ENCODE measurements at places on chromosomes 16 and 17. TPM values are rescaled to one million over a fixed set of nuclear protein-coding genes. Genes with fewer than 3 reads are reported as not detected.

DVL2 gene
- 25.2 TPM for total RNA-seq

CX3CL1 gene
- total RNA-seq: 47.5 TPM

GDPD1 gene
- total RNA-seq: 1.5 TPM

TOM1L1 gene
- total RNA-seq: 38.2 TPM

KRTAP4-4 gene
- total RNA-seq: not detected

DNA sequence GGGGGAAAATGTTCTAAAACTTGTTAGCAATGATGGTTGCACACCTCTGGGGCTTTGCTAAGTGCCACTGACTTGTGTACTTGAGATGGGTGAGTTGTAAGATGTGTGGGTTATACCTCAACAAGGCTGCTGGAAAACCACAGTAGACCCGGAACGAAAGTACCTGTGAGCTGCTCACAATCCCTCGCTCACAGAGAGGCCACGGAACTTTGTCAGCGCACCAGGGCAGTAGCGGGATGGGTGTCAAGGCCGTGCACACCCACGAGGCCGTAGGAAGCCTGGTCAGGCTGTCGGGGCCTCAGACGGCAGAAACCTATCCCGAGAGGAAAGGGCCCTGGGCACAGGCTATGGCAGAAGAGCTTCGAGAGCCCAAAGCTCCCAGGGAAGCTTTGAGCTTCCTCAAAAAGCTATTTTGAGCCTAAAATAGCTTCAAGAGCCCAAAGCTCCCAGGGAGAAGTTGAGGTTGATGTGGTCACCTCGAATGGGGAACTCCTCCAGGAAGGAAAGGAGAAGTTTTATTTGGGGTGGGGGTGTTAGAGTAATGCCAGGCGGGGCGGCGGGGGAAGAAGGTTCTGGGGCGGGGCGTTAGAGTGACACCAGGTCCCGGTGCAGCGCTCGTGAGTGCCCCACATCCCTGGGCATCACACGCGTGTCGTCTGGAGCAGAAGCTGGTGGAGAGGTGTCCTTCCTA lies 19.0 kb downstream of the CBFA2T3 start:
- DNase-seq: peak; percentile 67

DNA sequence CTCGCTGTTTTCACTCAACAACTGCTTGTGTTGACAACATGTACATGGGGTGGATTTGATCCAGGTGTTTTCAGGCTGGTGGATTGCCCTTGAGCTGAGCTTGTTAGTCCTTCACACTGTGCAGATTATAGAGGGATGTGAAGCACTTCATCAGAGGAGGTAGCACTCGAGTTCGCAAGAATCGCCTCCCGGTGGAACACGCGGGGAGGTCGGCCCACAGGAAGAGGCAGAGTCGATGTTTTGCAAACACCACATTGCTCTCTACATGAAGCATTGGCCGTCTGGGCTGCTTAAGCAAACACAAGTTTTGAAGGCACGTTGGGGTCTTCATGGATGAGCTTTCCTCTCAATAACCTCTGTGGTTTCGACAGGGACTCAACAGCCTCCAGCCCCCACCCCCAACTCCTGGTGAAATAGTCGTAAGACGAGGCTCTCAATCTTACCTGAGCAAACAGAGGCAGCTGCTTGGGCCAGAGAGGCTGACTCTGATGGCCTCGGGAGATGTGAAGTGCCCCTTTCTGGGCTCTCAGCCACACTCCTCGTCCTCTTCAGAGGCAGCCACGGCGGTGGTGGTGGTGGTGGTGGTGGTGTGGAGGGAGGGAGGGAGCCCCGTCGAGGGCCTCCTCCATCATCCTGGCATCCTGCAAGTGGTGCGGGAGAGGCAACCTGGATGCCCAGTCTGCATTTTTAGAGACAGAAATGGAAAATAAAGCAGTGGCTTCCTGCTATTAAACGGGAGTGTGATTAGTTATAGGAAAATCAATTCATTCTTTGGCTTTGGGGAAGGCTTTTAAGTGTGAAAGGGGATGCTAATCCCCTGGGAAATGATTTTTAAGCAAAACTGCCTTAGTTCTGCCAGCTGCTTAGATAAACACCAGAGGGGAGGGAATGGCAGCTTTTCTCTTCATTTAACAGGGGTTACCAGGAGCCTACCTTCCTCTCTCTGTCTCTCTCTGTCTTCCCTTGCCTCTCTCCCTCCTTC lies 552.5 kb upstream of the EEF2KMT start:
- DNase-seq: no peak

DNA sequence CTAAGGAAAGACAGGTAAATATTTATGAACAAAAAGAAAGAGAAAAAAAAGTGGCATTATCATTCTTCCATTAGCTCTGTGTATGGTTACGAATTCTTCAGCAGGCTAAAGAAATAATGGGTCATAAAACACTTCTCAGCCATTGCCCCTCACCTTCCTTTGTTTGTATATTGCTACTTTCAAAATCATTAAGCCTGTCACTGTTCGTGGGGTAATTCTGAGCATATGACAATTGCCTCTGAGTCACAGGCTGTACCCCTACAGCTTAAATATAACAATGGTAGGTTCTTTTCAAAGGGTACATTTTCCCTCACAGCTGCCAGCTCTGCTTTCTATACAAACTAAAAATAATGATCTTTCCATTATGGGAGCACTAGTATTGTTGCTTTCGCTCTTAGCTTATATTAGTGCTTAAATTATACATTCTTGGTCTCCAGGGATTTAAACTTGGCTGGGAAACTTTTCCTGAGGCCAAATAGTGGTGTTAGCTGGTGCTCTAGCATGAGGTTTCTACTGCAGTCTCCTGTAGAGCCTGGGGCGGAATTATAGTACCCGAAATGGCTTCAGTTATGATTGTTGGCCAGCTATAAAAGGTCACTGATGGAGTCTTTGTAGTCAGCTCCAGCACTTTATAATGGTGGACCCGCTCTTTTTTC lies 74.7 kb upstream of the CDH11 start:
- no peak for DNase-seq

Data from aorta (tissue), 5 donors.